ENCODE measurements at places on chromosomes 16 and 17. TPM values are rescaled to one million over a fixed set of nuclear protein-coding genes. Genes with fewer than 3 reads are reported as not detected.

DNA sequence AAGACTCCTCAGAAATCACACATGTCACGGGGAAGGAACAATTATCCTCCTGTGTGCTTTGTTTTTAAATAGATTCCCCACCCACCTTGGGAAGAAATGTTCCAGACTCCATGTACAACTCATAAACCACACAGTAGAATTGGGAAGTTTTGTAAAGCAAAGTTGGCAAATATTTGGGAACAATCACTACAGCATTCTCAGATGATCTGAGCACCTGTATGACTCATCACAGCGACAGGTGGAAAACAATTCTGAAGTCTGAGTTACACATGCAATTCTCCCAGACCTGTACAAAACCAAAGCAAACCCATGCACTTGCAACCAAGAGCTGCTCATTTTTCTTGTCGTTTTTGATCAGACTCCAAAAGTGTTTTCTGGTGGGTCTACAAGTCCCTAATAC lies 14.4 kb upstream of the MYLK3 start:
- no peaks in the 10 kb centered on the region for H3K36me3 ChIP-seq
- no peaks in the 10 kb centered on the region for H3K27me3 ChIP-seq
- H3K4me3 ChIP-seq: no peak overlapping the region
- H3K4me1 ChIP-seq: no peaks in the 10 kb centered on the region
- H3K27ac ChIP-seq: no peak overlapping the region

SCN4A gene
- total RNA-seq: 1.0 TPM

DNA sequence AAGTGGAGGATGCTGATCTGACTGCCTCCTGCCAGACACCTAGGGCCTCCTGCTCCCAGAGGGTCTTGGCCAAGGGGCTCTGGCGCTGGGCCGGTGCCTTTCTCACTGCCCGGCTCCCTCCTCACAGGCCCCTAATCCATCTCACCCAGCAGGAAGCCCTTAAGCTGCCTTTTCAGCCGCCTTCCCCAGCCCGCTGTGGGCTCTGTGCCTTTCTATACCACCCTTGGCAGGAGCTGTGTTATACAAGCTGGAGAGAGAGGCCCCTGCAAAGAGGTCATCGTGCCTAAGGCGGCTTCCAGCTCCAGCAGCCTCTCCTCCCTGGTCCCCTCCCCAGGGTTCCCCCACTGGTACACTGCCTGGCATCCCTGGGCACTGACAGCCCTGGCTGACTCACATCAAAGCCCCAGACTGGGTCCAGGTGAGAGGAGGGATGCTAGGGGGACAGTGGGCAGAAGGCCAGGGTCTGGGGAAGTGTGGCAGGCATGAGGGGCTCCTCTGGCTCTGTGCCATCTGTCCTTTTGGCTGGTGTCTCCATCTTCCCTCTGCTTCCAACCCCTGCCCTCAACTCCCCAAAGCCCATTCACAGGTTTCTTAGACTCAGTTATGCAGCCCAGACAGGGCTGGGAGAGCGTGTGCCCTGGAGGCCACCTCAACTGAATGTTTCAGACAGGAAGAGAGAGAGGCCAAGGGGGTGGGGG lies 15.3 kb upstream of the FZD2 start:
- no peak overlapping the region for H3K4me3 ChIP-seq
- H3K4me1 ChIP-seq: no peaks in the 10 kb centered on the region
- no peaks in the 10 kb centered on the region for H3K36me3 ChIP-seq
- no peak for DNase-seq

GRCh38 chr17:52410781-52411180 lies 252.3 kb upstream of the CA10 start:
- H3K27me3 ChIP-seq: no peaks in the 10 kb centered on the region
- H3K4me1 ChIP-seq: no peaks in the 10 kb centered on the region
- no peak overlapping the region for H3K27ac ChIP-seq
- DNase-seq: no peak

DNA sequence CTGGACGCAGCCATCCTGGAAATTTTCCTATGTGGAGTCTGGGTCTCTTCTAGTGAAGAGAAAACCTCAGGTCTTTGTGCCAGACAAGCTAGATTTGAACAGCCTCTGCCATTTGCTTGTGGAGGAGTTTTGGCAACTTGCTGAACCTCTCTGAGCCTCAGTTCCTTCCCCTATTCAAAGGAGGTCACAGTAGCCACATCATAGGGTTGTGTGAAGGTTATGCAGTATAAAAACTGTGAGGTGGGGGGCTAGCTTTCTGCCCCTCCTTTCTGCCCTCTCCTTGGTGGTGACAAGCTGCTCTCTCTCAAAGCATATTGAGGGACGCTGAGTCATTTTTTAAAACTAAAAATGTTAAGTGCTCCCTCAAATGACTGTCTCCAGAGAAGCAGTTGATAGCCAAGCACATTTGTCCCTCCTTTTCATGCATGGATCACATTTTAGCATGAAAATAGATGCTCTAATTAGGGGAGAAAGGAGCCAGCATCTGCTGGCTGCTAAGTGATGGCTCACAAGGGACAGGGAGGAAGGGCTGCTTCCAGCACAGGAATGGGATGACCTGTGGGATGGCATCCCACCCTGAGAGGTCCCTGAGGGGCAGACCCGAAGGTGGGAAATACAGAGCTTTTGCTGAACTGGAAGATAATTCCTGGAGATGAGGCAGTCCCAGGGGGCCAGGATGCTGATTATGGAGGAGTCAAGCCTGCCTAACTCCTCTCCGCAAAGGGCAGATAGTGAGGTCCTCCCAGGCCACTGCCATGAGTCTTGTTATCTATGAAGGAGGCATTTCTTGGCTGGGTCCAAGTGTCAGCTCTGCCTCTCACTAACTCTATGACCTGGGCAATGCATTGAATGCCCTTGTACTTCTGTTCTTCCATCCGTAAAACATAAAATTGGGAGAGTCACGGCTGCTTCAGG lies 218.8 kb downstream of the RAB11FIP4 start:
- no peaks in the 10 kb centered on the region for H3K4me1 ChIP-seq
- no peak overlapping the region for H3K27ac ChIP-seq
- no peaks in the 10 kb centered on the region for H3K36me3 ChIP-seq
- no peak for DNase-seq
- no peaks in the 10 kb centered on the region for H3K27me3 ChIP-seq

DNA sequence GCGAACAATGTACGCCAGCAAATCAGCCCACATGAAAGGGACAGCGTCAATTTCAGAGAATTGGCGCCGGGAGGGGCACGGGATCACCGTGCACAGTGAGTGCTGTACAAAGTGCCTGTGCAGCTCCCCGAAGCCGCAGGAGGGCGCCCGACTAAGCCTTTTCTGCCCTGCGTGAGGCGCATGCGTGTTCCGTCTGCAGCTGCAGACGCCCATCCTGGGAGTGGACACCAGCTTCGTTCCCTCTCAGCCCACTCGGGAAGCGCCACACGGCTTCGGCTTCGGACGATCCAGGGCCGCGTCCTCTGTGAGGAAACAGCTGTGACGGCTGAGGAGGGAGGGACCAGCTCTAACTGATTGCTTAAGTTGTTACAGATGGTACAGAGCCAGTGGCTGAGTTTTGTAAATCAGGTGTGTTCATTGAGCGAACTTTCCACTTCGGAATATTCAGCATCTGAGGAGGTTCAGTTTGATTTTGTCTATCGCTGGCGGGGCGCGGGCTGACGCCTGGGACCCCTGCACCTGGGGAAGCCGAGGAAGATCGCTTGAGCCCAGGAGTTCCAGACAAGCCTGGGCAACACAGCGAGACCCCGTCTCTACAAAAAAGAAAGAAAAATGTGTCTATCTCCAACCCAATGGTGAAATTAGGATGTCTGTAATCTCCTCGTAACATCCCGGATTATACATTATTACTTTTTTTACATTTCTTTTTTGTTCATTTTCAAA lies 15.4 kb upstream of the ZNF287 start:
- peak overlapping the region; percentile 12 for H3K4me3 ChIP-seq
- no peaks in the 10 kb centered on the region for H3K27me3 ChIP-seq
- DNase-seq: peak; percentile 89

MT2A gene
- total RNA-seq: 428 TPM

DNA sequence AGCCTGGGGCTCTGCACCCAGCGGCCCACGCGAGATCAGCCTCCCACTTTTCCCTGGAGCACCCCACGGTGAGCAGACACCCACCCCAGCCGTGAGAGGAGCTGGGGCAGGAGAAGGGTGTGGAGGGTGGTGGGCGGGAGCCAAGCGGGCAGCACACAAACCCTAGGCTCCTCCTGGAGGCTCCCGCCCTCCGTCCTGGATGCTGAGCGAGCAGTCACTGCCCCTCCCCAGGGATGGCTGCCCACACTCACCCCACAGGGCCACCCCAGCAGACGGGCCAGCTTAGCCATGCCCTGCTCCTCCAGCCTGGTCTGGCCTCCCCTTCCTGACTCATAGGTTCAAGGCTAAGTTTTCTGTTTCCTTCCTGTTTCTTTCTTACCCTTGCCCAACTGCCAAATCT lies 15.7 kb upstream of the ABCC3 start:
- H3K4me1 ChIP-seq: no peaks in the 10 kb centered on the region
- H3K4me3 ChIP-seq: no peak overlapping the region
- H3K27me3 ChIP-seq: peaks cover 3% of the 10 kb centered on the region
- H3K27ac ChIP-seq: no peak overlapping the region
- DNase-seq: no peak

- no peak overlapping the region for H3K4me3 ChIP-seq
- no peak for DNase-seq
- H3K36me3 ChIP-seq: no peaks in the 10 kb centered on the region
- no peaks in the 10 kb centered on the region for H3K4me1 ChIP-seq
- H3K27ac ChIP-seq: no peak overlapping the region
Measured at GRCh38 chr16:62068747-62069146, 32.5 kb upstream of the CDH8 start.

DNA sequence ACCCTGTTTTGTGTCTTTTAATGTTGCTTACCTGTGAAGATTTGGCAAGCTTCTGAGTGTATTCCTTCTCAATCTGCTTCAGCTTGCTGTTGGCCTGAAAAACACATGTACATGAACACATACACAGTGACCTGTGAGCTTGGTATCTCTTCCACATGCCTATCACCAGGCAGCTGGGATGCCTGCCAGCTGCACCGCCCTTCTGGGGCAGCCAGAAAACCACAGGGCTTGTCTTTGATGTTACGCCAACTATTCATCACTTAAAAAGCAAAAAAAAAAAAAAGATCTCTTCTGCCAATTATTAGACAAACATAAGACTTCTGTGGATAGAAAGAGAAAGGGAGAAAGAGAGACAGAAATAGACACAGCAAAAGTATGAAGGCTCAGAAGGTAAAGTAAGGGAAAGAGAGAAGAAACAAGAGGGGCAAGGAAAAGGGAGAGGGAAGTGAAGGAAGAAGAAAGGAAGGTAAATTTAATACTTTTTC lies 189.2 kb upstream of the AXIN2 start:
- no peak overlapping the region for H3K27ac ChIP-seq
- peak; percentile 79 for DNase-seq
- H3K4me3 ChIP-seq: no peak overlapping the region
- no peaks in the 10 kb centered on the region for H3K27me3 ChIP-seq

DNA sequence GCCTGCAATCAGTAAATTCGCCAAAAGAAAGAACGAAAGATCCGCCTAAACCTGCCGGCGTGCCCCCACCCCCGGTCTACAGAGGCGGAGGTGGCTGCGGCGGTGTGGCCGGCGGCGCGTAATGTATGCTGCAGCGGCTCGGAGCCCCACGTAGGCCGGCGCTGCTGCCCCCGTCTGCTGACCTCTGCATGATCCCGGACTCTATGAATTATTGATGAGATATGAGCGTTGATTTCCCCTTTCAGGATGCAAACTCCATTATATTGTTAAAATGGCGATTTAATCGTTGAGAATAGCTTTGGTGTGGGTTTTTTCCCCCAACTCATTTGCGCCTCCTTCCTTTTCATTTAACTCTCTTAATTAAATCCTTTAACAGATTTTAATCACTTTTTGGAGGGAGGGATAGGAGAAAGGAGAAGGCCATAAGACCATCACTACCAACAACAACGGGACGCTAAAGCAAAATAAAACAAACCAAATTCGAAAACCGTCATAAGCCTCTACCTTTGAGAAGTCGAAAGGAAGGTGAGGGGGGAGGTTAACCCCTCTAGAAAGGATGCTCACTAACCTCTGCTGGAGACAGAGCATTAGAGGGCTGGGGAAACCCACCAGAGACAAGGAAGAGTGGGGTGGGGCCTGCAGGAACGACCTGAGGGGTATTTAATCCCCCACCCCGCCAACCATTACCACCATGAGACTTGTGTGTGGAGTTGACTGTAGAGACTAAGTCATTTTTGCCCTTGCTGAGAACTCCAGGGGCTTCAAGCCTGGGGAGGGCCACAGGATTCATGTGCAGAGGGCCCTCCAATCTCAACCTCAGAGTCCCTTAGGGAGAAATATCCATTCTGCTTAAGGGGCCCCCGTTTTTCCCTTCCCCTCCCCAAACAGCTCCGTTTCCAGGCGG lies 3.4 kb downstream of the HOXB3 start:
- H3K27ac ChIP-seq: peak overlapping the region; percentile 67
- no peaks in the 10 kb centered on the region for H3K4me1 ChIP-seq
- H3K27me3 ChIP-seq: peaks cover 78% of the 10 kb centered on the region
- DNase-seq: no peak
- H3K36me3 ChIP-seq: no peaks in the 10 kb centered on the region

DNA sequence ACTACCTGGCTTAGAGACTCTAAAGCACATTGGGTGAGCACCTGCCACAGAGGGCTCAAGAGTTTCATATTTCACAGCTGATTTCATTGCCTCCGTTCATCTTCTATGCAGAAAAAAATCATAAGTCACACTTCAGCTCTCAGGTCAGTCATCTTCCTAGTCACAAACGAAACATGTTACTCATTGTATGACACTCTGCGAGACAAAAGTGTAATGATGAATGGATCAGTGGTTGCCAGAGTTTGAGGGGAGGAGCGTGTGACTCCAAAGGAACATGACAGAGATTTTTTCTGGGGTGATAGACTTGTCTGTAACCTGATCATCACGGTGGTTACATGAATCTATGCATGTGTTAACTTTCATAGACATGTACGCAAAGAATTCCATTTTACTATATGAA lies 195.2 kb upstream of the CNTNAP4 start:
- H3K4me3 ChIP-seq: no peak overlapping the region
- H3K27me3 ChIP-seq: no peaks in the 10 kb centered on the region
- H3K27ac ChIP-seq: no peak overlapping the region
- no peaks in the 10 kb centered on the region for H3K36me3 ChIP-seq

DNA sequence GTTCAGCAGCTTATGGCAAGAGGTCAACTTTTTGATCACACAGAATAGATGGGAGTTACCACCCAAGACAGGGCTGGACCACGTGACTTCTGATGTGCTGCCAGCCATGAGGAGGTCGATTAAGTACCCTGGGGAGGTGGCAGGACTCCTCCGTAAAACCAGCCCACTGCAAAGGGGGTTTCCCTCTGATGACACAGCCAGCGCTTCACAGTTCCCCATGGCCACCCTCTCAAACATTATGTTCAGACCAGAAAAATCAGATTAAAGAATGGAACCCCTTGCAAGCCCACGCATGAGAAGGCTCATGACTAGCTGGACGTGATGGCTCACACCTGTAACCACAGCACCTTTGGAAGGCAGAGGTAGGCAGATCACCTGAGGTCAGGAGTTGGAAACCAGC lies 222.9 kb downstream of the CPPED1 start:
- no peak overlapping the region for H3K27ac ChIP-seq
- H3K36me3 ChIP-seq: no peaks in the 10 kb centered on the region
- H3K27me3 ChIP-seq: no peaks in the 10 kb centered on the region
- H3K4me3 ChIP-seq: no peak overlapping the region
- no peaks in the 10 kb centered on the region for H3K4me1 ChIP-seq

- no peaks in the 10 kb centered on the region for H3K27me3 ChIP-seq
- no peaks in the 10 kb centered on the region for H3K4me1 ChIP-seq
- peaks cover 6% of the 10 kb centered on the region for H3K36me3 ChIP-seq
Measured at GRCh38 chr17:78806451-78806850, 24.4 kb upstream of the CYTH1 start.

B4GALNT2 gene
- total RNA-seq: not detected

Data from breast epithelium (tissue), 4 donors.